ENCODE measurements at places on chromosomes 3 and 15.
A peak's percentile ranks its signal among the peaks of the same experiment; 100 is the strongest.

- no peak for DNase-seq
These were observed 41.7 kb downstream of the FBXL22 start for GRCh38 chr15:63638839-63639238.

GRCh38 chr3:21954709-21955108 is 203.7 kb upstream of the ZNF385D start:
- DNase-seq = no peak

GRCh38 chr3:46725621-46726314 is 8.1 kb upstream of the PRSS50 start:
- no peak for DNase-seq

DNA sequence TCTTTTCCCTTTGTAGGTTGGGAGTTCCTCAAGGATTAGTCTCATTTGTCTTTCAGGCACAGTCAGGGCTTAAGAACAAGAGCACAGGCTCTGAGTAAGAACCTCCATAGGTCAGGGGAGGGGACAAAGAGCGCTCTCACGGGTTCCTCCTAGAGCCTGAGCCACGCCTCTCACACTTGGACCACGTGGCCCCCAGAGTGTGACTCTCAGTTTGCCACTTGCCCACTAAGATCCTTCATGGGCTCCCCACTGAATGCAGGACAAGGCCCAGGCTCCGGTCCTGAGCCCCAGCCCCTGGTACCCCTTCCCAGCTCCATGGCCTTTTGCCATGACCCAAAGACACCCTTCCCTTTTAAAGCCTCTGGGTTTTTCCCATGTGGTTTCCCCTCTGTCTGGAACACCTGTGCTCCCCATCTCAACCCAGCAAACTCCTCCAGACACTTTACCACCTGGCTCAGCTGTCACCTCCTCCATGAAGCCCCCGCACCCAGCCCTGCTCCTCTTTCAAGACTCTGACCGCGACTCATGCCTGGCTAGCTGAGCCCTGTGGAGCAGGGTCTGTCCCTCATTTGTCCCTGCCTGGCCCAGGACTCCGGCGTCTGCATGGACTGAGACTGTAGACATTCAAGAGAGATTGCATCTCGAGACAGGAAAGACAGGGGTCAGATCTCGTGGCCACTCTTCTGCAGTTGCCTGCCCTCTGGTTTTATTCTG is 32.7 kb downstream of the IQSEC1 start:
- DNase-seq = no peak

- no peak for DNase-seq
These were observed 105.3 kb upstream of the TOPAZ1 start for GRCh38 chr3:44136421-44136820.

DNA sequence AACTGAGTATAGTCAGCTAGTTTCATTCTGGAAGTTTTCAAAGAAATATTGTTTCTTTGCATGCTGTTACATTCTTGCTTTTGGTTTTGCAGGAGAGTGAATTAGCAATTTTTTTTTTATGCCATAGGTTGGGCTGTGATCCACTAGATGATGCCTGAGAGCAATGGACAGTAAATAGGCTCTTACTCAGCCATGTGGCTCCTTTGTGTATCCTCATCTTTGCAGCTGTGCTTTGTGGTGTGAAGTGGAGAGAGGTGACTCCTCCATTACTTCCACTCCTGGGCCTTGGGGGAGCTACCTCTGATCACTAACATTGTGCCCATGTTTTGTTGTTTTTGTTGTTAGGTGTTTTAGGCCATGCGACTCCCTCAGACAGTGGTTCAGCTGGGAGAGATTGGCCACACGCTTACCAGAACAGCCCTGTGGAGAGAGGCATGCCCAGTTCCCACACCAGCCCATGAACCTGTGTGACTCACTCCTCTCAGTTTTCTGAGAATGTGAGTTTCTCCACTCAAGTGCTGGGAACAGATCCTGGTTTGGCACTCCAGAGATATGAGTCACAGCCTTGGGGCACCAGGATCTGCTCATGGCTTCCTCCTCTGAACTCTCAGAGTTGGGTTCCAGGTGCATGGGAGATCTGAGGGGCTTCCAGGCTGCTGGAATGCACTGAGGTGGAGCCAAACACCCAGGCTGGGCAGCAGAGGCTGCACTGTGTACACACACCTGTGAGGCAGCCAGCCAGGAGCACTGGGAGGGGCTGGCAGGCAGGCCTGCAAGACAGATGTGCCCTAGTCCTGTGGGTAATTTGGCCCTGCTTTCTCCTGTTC is 785.3 kb downstream of the ROBO2 start:
- DNase-seq = no peak

DNA sequence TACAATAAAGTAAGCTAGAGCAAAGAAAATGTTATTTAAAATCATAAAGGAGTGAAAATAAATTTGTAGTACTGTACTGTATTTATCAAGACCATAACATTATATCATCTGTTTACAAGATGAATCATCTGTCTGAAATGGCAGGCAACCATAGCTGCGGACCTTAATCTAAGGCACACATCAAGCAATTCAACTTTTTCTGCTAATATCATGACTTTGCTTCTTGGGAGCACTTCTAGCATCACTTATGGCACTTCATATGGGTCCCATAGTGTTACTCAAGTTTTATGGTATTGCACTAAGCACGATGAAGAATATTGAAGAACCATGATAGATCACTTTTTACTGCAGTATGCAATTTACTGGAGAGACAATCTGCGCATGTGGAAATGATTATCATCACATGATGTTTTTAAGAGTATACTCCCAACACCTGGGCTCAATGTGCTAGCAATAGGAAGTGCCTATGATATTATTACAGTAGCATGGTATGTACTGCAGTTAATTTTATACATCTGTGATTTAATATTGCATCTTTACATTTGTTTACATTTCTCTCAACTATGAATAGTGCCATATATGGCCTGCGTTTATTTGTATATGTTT is 137.7 kb upstream of the NECTIN3 start:
- no peak for DNase-seq

- no peak for DNase-seq
These were observed 314.6 kb downstream of the RPLP1 start for GRCh38 chr15:69767191-69767590.

- no peak for DNase-seq
These were observed 378.1 kb downstream of the LRTM1 start for GRCh38 chr3:54549607-54550220.

DNA sequence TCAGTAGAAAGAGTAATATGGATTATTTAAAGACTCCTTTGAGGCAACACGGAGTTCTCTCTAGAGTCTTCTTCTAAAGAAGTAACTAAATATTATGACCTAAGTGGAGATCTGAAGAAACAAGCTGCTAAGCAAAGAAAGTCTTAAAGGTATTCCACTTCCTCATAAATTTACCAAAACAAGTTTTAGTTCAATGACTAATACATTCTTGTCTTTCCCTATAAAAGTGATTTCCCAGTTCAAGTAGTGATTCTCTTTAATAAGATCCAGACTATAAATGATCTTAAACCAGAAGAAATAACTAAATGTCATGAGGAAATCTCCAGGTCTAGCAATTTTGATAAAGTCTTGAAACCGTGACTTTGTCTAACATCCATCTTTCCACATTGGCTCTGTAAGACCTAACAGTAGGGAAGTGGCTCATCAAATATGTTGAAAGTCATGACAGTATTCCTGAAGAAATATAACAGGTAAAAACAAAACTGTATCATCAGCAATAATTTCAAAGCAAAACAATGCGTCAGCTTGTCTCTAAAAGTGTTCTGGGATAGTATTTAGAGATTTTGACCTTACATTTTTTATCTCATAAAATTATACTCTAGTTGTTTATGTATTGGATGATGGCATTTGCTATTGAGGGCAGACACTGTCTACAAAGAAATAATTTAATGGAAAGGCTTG is 51.8 kb upstream of the NEDD4 start:
- no peak for DNase-seq

DNA sequence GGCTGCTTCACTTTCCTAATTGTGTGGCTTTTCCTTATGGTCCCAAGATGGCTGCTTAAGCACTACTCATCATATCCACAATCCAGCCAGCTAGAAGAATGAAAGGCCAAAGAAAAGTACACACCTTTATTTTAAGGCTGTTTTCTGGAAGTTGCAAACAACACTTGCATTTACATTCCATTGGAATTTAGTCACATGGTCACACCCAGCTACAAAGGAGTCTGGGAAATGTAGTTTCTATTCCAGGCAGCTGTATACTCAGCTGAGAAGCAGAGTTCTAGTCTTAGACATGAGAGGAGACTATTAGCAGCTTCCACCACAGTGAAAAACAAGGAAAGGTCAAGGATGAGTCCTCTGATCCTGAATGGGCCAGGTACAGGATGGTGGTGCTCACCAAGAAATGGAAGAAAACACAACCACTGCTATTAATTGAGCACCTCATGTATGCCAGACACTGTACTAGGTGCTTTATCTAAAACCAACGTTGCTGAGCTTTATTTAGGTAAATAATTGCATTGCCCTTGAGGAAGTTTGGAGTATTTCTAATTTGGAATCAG is 28.0 kb upstream of the ATG7 start:
- DNase-seq = no peak

DNA sequence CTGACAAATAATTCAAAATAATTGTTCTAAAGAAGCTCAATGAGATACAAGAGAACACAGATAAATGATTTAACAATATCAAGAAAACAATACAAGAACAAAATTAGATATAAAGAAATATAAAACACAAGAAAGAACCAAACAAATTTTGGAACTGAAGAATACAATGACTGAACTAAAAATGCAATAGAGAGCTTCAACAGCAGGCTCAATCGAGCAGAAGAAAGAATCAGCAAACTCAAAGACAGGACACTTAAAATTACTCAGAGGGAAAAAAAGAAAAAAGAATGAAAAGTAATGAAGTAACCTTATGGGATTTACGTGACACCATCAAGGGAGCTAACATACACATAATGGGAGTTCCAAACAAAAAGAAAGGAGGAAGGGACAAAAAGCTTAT is 32.1 kb downstream of the CCDC54 start:
- DNase-seq = no peak

DNA sequence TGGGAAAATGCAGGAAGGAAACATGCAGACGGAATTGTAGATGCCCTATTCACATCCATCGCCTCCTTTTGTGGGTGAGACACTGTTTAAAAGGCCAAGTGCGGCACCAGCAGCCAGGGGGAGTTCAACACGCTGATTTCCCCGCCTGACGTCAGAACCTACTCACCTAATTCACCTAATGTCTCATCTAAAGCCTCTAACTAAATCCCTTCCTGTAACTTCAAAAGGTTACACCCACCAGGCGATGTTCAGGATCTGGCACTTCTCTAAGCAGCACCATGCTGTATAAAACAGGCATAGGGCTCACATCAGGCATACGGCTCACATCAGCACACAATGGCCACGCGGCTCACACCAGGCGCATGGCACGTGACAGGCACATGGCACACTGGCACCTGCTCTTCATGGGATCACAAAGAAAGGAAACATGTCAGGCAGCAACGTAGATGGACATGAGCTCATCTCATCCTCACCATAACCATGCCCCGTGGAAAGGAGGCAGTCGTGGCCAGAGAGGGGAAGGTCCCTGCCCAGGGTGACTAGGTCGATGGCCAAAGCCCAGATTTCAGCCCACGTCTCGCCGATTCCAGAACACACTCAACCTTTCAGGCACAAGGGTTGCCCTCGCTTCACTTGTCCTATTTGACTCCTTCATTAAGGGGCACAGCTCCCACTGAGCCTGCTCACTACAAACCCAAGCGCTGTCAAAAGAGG is 21.7 kb downstream of the XXYLT1 start:
- DNase-seq = peak; percentile 2

DNA sequence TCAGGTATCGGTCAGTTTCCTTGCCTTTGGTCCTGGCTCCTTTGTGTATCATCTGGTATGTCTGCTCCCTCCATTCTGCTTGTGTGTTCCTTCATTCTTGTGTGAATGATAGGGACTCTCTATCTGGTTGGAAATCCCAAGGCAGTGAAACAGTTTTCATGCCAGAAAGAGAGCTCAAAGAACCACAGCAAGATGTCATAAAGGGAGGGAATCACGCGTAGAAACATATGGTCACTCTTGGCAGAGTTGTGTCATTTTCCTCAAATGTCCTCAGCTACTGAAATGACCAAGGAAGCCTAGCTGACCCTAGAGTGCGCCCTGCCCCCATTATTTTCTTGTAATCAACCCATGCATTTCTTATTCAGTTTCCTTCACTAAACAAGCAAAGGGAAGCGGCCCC is 48.0 kb downstream of the RASGRP1 start:
- no peak for DNase-seq

GRCh38 chr3:171374661-171375285 is 85.4 kb downstream of the TNIK start:
- no peak for DNase-seq

GRCh38 chr3:45915518-45916231 is 27.6 kb upstream of the CXCR6 start:
- peak; percentile 67 for DNase-seq

- no peak for DNase-seq
These were observed 129.6 kb downstream of the GADL1 start for GRCh38 chr3:30764891-30765290.

- no peak for DNase-seq
These were observed 42.7 kb upstream of the PRICKLE2 start for GRCh38 chr3:64267721-64268604.

DNA sequence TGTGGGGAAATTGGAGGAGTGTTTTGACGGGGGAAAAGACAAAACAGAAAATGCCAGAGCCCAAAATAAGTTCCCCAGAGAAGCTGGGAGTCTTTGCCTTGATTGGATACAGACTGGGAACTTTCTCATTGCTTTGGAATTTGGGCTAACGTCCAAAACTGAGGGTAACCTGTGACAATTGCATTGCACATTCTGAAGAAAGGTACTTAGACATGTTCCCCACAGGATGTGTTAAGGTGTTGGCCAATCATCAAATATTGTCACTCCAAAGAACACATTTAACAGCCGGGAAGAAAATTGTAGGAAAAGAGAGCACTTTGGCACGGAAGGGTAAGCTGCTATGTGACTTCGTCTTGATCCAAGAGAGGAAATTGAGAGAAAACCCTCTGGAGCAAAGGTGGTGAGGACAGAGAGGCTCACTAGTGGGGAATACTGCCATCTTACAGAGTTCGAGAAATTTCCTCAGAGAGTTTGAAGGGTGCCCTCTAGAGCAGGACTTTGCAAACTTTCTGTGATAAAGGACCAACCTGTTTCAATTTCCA is 619.5 kb upstream of the TBL1XR1 start:
- no peak for DNase-seq

DNA sequence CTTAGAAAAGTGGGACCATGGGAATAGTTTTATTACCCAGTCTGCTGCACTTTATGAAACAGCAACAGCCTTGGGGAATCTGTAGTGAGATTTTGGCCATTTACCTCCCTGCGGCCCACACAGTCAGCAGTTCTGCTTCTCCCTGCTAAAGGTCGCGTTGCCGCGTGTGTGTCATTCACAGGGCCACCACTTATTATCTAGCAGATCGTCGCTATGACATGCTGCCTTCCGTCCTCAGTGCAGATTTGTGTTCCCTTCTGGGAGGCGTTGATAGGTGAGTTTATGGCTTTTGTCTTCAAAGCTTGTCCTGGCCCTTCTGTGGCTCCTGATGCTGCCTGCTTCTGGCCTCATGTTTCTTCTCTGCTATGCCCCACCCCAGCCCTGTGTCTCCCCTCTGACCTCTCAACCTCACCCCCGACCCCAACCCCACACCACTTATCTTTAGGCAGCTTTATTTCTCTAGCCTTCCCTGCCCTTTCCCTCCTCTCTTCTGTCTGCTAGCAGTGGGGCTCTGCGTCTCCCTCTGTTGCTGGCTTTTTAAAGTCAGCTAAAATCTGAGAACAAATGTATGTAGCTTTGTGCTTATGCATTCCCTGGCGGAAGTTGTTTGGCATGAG is 30.1 kb downstream of the DIS3L start:
- DNase-seq = no peak

Data from activated CD4-positive, alpha-beta T cell treated with anti-CD3 and anti-CD28 coated beads, Interleukin-2, amount 10 ng/mL, durations not matched to agents 7 days and 5 days (primary cell).